ELR (cell line): ENCODE measurements at places on chromosomes 1 and 21.

DNA sequence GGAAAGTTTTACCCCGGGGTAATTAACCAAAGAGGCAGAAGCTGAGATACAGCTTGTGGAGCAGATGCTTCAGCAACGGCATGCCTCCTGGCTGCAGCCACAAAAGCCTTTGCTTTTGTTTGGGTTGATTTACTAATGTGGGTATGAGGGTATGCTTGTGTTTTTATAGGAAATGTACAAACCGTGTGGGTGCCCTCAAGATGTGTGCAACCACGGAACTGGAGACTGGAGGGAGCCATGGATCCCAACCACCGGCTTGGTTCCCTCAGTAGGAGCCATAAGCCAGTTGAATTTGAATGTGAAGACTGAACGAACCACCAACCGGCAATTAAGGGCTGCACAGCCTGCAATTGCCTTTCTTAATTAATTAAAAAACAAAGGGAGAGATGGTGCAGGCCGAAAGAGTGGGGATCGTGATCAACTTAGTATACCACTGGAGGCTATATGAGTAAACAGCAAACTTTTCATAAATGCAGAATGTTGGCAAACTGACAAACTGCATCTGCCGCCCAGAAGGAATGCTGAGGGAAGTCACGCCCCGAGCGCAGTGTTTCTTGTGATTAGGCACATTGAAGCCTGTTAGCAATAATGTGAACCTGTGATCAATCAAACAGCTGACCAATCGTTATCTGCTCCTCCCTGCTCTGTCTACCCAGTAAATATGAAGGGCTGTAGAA lies 104.1 kb downstream of the DISP1 start:
- peak; percentile 42 for DNase-seq

DNA sequence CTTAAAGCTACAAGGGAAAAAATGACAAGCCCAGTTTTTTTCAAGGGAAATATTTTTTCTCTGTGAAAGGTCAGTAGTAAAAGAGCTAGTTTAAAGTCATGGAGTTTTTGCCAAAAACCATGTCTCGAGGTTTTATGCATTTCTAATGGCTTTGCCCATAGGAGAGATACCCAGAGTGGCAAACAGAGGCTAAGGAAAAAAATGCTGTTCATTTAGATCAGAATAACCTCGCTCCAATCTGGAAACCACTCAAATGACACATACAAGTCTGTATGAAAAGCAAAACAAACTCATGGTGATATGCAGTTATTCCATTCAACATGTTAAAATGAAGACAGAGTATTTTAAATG lies 36.9 kb upstream of the EDEM3 start:
- DNase-seq = peak; percentile 57

DNA sequence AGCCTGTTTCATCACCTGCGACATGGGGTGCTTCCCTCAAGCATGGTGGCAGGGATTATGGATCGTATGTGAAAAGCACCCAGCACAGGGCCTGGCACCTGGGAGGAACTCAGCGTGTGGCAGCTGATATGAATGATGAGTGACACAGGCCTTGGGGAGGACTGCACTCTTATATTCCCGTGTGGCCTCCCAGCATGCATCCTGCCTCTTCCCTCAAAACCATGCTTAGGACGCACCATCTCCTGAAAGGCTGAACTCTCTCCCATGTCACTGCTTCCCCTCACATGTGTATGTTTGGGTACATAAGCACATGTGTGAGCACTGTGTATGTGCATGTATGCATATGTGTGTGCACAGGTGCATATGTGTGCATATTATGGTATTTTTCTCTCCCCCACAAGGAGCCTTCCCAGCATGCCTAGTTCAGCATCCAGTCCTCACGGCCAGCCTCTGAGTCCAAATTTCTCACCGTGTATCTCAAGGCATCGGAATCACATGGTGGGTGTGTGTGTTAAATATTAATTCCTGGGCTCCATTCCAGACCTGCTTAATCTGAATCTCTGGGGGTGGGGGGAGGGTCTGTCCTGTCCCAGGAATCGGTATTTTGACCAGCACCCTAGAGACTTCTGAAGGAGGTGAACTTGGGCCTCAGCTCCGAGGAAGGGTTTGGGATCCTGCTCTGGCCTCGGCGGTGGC lies 12.8 kb downstream of the MYOM3 start:
- DNase-seq = no peak

GRCh38 chr1:169873582-169874199 lies 20.0 kb downstream of the SCYL3 start:
- DNase-seq = peak; percentile 46
